ENCODE measurements at places on chromosomes 16 and 17. TPM values are rescaled to one million over a fixed set of nuclear protein-coding genes. Genes with fewer than 3 reads are reported as not detected.

The GLP2R gene
- 3.3 TPM for total RNA-seq

The SLC7A6OS gene
- total RNA-seq, result 15.4 TPM

The PRR15L gene
- total RNA-seq, result 150 TPM

The DNAAF8 gene
- total RNA-seq, result 1.7 TPM

The SENP3 gene
- total RNA-seq, result 73.3 TPM

The TMEM92 gene
- not detected for total RNA-seq

The POLR3K gene
- total RNA-seq, result 3.5 TPM

The KRTAP2-2 gene
- not detected for total RNA-seq

The GINS2 gene
- total RNA-seq, result 0.29 TPM

The CLEC10A gene
- 0.59 TPM for total RNA-seq

The KRTAP3-3 gene
- not detected for total RNA-seq

The SLC47A1 gene
- total RNA-seq, result 13.6 TPM

The ARHGAP44 gene
- 10.9 TPM for total RNA-seq

The OR1E2 gene
- total RNA-seq, result not detected

The PLLP gene
- total RNA-seq, result 27.9 TPM

The TMC8 gene
- 4.7 TPM for total RNA-seq

The MT1F gene
- total RNA-seq, result 220 TPM

The STX4 gene
- total RNA-seq, result 47.2 TPM

The ODAD4 gene
- total RNA-seq, result 4.3 TPM

The KRTAP4-1 gene
- total RNA-seq, result not detected

The DUSP3 gene
- total RNA-seq, result 75.4 TPM

The MAPT gene
- total RNA-seq, result 0.83 TPM

The PTRH2 gene
- 22.8 TPM for total RNA-seq

The RASD1 gene
- 149 TPM for total RNA-seq

The PIRT gene
- total RNA-seq, result not detected

The NAGS gene
- 11.9 TPM for total RNA-seq

The HIGD1B gene
- not detected for total RNA-seq

The SCIMP gene
- total RNA-seq, result 0.59 TPM

The SMTNL2 gene
- total RNA-seq, result 0.81 TPM

The C16orf74 gene
- not detected for total RNA-seq

The TMC7 gene
- total RNA-seq, result 0.11 TPM

The ZNF423 gene
- total RNA-seq, result 7.4 TPM

The CACNG3 gene
- total RNA-seq, result not detected

The TTYH2 gene
- total RNA-seq, result 12.4 TPM

The ATXN1L gene
- 28.0 TPM for total RNA-seq

The IFT20 gene
- 51.5 TPM for total RNA-seq

The ARL5C gene
- total RNA-seq, result not detected

The MBTPS1 gene
- total RNA-seq, result 175 TPM

The RAB34 gene
- 180 TPM for total RNA-seq

The ZPBP2 gene
- not detected for total RNA-seq

The MIF4GD gene
- total RNA-seq, result 31.1 TPM

The OSGIN1 gene
- 53.5 TPM for total RNA-seq

The KRTAP1-5 gene
- total RNA-seq, result not detected

The UNC13D gene
- 4.0 TPM for total RNA-seq

The STAT5A gene
- 34.1 TPM for total RNA-seq

The CDH5 gene
- total RNA-seq, result 71.6 TPM

The SLC16A13 gene
- total RNA-seq, result 3.1 TPM

The TADA2A gene
- total RNA-seq, result 21.6 TPM

The GLTPD2 gene
- total RNA-seq, result not detected

The C16orf86 gene
- 5.1 TPM for total RNA-seq

The KIF22 gene
- total RNA-seq, result 58.7 TPM

The MYLK3 gene
- total RNA-seq, result not detected

The NGFR gene
- total RNA-seq, result 21.8 TPM

The C16orf87 gene
- 13.3 TPM for total RNA-seq

The TSPAN10 gene
- 0.40 TPM for total RNA-seq

The HYDIN gene
- 10.1 TPM for total RNA-seq

The ABCA6 gene
- 24.3 TPM for total RNA-seq

The KRT9 gene
- not detected for total RNA-seq

Measured in thyroid gland (tissue), 4 donors.